Activated naive CD8-positive, alpha-beta T cell treated with anti-CD3 and anti-CD28 coated beads, Interleukin-2, amount 10 ng/mL, durations not matched to agents 7 days and 5 days (primary cell): ENCODE measurements at places on chromosomes 12 and 14.

DNA sequence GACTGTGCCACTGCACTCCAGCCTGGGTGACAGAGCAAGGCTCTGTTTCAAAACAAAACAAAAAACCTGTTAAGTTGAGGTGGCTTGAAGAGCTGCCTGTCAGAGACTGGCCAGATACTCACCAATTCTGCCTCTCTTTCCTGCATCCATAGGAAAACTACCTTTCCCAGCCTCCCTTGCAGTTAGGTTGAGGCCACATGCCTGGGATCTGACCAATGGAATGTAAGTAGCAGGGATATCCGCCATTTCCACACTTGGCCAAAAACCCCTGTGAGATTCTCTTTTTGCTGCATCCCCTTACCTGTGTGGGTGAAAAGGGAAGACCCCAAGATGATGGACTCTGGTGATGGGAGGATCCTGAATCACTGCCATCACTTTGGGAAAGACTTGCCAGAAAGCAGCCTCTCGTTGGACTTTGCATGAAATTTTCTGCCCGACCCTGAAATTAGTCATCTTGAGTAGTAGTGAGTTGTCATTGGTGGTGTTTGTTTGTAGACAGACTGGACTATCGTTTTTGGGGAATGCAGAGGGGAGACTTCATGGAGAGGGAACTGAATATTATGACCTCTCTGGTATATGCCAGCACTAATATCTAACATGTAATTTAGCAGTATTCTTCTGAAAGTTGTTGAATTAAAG is 14.0 kb downstream of the GPR68 start:
- no peak for DNase-seq

DNA sequence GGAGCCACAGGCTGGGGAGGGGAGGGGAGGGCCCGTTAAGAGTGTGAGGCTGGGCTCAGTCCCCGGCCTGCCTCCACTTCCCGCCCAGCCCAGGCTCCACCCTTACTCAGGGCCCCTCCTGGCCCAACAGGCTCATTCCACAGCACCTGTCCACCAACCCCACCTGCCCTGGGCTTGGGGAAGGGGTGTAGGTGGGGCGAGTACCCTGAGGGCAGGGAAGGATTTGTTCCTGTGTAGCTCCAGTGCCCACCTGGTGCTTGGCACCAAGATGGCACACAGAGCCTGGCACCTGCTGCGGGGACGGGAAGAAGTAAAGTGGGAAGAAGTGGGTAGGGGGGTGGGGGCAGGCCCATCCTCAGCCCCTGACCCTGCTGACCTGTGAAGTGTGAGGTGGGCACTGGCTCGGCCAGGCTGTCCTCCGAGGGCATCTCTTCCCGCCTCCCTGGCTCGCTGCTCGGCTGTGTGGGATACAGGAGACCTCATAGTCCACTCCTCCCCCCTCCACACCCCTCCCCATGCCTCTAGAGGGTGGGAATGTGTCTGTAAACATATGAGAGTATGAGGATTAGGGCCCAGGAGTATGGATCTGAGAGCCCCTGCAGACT is 35.1 kb downstream of the NCKAP5L start:
- DNase-seq = no peak

DNA sequence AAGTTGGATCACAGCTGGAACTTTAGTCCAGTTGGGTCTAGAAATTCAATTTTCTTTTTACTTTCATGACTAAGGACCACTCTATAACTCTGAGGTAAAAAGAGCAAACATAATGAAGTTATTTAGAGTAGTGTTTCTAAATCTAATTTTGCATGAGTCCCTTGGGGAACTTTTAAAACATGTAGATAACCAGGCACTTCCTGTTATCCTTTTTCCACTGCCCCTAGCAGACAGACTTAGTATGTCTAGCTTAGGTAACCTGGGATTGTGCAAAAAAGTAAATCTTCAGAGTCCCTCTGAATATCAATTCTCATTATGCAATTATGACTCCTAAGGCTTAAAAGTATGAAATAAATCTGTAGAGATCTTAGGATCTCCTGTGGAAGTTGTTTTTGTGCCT is 371.2 kb downstream of the DIO2 start:
- DNase-seq = no peak

- no peak for DNase-seq
These were observed 16.9 kb downstream of the TMEM117 start for GRCh38 chr12:43852744-43853143.

DNA sequence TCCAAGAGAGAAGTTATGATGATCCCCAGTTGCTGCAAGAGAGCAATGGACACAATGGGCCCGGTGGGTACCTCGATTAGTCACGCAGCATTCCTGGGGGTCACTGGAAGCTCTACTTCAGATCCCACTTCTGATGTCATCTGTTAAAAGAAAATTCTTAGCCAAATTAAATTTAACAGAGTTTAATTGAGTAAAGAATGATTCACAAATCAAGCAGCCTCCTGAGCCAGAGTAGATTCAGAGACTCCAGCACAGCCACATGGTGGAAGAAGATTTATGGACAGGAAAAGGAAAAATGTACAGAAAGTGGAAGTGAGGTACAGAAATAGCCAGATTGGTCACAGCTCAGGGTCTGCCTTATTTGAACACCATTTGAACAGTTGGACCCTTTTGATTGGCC is 107.5 kb downstream of the SPTSSA start:
- no peak for DNase-seq

- no peak for DNase-seq
These were observed 17.2 kb downstream of the TTC9 start for GRCh38 chr14:70658899-70659298.

DNA sequence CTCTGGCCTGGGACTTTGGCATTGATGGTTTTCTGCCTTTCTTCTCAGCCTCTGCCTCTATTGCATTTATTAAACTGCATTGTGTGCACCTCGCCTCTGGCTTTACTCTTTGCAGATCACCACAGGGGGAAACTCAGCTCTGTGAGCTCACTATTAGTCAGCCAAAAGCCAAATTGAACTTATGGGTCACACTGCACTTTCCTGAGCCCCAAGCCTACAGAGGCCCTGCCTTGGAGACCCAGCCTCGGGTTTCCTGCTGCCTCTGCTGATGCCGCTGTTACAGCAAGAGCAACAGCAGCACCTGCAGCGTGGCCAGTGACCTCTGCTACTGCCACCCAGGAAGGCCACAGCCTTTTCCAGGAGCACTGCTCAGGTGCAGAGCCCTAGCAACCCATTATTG is 122.5 kb downstream of the DAD1 start:
- no peak for DNase-seq

GRCh38 chr12:11998944-11999315 is 71.8 kb upstream of the BCL2L14 start:
- no peak for DNase-seq

DNA sequence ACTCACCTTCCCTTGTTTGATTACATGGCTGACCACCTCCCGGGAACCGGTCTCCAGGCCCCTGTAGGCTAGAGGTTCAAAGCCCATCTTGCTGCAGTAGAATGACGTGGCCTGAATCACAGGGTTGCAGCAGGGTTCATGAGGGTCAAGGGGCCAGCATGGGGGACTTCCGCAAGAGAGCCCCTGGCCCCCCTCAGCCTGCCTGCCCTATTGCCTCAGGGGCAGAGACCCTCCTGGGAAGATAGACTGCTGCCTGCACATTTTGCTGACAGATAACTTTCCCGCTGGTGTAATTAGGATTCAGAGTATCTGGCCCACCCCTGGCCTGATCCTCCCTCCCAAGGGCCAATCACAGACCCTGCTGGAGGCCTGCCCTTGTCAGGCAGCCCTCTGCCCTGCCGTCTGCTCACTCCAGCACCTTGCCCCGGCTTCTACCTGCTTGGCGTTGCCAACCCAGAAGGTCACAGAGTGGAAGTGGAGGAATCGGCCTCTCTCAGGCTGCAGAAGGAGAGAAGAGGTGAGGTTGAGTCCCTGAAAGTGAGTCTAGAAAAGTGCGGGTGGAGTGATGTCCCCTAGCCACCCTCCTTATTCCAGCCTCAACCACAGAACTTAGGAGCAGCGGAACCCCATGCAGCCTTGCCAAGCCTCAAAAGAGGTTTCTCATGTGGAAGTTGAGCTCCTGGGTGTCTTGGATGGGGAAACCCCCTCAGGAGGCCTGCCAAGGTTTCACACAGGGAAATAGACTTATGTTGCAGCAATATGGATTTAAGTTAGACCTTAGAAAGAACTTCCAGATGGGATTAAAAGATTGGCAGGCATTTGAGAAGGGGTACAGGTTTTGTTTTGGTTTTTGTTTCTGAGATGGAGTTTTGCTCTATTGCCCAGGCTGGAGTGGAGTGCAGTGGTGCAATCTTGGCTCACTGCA is 1.1 kb downstream of the HPD start:
- no peak for DNase-seq

DNA sequence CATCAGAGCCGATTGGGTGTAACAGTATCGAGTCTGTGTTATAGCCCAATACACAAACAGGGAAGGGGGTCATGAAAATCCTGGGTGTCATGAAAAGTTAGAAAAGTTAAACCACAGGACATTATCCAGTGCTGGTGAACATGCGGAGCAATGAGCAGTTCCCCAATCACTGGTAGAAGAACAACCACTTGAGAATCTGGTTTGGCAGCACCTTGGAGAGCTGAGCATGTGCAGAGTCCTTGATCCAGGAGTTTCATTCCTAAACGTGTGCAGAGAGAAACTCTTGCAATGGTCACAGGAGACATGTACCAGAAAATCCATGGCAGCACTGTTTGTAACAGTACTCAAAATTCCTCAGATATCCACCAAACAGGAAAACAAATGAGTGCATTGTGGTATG is 23.0 kb upstream of the JDP2 start:
- DNase-seq = no peak

DNA sequence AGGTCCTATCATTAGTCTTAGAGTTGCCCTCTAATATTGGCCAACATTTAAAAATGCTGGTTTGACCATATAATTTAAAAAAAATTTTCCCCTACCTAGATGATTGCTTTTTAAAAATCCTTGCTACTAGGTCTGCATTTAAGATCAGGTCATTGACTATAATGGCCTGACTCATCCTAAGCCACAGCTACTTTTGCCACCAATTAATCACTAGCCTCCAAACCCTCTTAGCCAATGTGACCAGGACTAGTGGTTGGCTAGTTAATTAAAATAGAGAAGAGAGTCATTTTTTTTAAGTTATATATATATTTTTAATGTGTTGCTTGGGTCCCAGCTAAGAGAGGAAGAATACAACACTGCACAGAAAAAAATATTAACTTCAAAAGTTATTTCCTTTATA is 57.5 kb downstream of the SOS2 start:
- DNase-seq = no peak

GRCh38 chr14:89190765-89191513 is 226.1 kb downstream of the FOXN3 start:
- no peak for DNase-seq

DNA sequence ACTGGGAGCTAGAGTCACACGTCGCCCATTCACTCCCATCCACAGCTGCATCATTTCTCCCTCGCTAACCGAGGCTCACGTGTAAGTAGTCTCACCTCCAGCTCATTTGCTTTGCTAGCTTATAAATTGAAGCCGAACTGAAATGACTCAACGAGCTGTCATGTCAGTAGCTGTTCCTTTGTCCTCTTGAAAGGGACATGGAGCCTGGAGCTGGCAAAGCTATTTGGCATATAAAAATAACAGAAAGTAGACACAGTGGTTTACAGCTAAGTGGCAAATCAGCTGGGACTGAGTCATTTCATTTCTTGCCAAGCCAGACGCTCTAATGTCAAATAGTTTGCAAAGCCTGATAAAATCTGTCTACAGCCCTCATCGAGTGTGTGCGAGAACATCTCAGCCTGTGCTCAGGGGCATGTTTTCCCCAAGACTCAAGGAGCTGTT is 114.4 kb upstream of the TMEM233 start:
- DNase-seq = no peak

GRCh38 chr12:71477609-71478008 is 38.0 kb downstream of the LGR5 start:
- no peak for DNase-seq
